ENCODE measurements at places on chromosomes 1 and 21.

DNA sequence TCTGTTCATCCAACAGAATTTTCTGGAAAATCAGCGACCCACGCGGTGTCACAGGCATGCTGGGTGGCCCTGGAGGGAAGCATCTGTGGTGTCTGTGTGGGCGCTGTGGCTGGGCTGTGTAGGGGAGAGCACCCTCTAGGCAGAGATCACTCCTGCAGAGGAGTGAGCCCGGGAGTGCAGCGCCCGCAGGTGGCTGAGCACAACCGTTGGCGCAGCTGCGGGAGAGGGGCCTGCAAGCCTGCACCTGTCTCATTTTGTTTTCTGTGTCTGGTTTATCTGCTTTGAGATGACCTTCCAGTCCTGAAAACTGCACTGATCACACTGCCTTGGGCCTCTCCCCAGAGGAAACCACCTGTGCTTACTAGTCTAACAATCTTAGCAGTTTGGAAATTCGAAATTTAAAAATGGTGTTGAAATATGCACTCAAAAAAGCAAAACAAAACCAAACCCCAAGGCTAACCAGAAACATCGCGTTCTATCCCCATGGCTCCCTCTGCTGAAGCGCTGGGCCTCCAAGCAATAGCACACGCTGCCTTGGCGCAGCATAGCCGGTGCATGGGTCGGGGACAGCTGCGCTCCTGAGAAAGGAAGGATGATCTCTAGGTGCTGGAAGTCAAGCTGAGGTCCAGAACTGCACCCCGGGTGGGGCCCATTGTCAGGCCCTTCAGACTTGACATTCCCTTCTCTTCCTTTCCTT lies 4.8 kb downstream of the FAM3B start:
- DNase-seq: no peak

- no peak for DNase-seq
Observed at GRCh38 chr1:1826356-1827088, 48.3 kb upstream of the NADK start.

GRCh38 chr21:31869750-31870149 lies 3.1 kb upstream of the HUNK start:
- no peak for DNase-seq

- DNase-seq: no peak
Observed at GRCh38 chr1:92218559-92218958, 844 bp downstream of the C1orf146 start.

DNA sequence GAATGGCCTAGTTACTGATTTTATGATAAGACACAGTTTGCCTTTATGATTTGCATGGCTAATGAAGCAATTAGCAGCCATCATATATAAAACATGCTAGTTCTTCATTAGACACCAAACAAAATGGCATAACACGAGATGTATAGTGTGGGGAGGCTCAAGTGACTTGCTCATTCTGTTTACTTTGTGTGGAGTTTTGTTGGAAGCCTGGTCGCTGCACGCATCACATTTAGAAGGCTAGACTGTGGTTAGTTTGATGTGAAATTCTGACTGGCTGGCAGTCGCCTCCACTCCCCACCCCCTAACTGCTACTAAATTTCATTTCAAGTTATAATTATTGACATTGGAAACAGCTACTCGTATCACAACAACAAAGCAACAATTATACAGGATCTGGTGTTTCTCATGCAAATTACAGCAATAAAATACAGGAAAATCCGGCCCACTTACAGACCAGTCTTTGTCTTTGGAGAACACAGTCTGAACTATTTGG lies 356.1 kb downstream of the LMO4 start:
- DNase-seq: no peak
